Skeletal muscle cell (primary cell): ENCODE measurements at places on chromosomes 12 and 14.

GRCh38 chr12:42446761-42447160, 120.8 kb downstream of the PPHLN1 start:
- DNase-seq: no peak

- no peak for DNase-seq
Measured at GRCh38 chr12:57868221-57868620, 21.7 kb upstream of the CTDSP2 start.

- DNase-seq: peak; percentile 34
Measured at GRCh38 chr14:100486025-100486828, 101.0 kb downstream of the BEGAIN start.

- DNase-seq: peak; percentile 85
Measured at GRCh38 chr12:50924439-50925341, 27.7 kb upstream of the HIGD1C start.

DNA sequence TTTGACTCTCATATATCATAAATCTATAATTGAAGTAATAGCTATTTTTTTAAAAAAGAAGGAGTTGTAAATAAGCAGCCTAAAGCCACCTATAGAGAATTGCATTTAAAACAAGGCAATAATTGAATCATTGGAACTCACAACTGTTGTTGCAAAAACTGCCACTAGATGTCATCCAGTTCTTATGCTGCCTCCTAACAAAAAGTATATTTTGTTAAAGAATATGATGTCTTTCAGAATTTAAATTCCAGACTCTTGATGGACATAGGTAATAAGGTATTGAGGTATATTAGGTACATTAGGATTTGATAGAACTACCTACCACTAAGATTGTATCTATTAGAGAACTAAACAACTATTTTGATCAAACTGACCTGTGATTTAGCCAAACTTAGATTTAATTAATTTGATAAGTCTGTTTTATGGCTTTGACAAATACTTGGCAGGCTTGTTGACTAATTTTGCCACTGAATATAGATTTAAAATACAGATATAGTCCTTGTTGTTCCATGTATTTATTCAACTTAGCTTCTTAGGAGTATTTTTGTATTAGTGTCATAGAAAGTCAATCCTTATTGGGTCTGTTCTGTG, 401.4 kb downstream of the RPL10L start:
- DNase-seq: no peak

DNA sequence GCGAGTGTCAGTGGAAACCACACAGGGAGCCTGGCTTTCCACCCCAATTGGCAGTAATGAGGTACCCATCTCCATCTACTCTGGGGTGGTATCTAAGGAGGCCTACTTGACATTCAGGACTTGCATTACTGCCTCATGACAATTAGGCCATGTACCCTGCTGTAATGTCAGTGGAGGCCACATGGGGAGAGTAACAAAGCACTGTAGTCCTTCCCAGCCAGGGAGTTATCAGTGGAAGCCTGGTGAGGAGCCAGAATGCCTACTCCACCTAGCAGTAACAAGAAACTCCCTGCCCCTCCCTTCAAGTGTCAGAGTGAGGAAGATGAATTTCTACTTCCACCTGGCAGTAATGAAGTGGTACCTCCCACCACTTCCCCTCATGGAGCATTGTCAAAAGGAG, 12.5 kb downstream of the TIMM9 start:
- no peak for DNase-seq

DNA sequence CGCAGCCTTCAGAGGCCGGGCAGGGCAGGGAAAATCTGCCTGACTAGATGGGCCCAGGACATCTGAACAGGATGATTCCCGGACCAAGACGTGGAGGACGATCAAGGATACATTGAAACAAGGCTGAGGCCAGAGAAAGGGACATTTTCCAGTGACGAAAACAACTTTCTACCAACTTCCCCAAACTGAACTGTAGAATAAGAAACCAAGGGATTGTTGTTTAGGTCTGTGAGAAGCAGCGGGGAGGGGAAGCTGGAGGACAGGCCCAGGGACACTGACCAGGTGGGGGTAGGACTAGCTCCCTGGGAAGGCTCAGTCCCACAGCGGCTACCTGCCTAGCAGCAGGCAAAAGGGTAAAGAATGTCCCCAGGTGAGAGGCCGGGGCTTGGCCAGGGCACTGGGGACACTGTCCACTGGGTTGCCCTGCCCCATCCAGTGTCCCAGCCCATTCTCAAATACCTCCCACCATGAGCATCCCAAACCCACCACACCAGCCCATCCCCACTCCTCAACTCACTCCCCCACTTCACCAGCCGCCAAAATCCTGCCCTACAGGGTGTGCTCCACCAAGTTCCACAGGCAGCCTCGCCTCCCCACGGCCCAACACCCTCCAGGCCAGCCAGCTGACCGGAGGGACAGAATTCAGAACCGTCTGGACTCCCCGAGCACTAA, 995 bp downstream of the TNFRSF1A start:
- no peak for DNase-seq

GRCh38 chr12:62647586-62647985, 181.0 kb downstream of the MON2 start:
- no peak for DNase-seq

DNA sequence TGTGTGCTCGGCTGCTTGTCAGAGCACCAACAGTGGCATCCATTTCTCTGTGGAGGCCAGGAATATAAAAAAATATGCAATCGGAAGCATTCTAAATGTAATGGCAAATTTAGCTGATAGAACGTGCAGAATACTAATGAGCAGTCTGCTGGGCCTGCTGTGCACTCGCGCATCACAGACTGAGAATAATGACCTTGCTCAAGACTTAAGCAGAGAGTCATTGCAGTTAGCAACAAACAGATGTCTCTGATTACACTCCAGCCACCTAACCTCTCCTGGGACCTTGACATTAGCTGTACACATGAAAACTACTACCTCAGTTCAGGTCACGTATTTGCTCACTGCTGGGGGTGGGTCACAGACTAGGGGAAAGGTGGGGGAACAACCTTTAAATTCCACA, 269.2 kb upstream of the DAAM1 start:
- peak; percentile 15 for DNase-seq

DNA sequence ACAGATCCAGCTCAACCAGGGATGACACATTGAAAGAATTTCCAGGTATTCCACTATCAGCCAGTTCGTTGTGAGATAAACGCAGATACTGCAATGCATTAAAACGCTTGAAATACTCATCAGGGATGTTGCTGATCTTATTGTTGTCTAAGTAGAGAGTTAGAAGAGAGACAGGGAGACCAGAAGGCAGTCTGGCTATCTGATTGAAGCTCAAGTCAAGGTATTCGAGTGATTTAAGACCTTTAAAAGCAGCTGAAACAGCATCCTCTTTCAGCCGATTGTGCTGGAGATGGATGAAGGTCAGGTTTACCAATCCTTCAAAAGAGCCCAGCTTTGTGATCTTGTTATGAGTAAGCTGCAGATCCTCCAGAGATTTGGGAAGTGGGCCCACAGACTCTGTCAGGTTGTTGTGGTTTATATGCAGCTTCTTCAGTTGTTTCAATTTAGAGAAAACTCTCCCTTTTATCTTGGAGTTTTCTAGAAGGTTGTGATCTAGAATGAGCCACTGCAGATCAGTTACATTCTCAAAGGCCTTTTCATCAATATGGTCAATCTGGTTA, 3.0 kb downstream of the LUM start:
- DNase-seq: no peak

DNA sequence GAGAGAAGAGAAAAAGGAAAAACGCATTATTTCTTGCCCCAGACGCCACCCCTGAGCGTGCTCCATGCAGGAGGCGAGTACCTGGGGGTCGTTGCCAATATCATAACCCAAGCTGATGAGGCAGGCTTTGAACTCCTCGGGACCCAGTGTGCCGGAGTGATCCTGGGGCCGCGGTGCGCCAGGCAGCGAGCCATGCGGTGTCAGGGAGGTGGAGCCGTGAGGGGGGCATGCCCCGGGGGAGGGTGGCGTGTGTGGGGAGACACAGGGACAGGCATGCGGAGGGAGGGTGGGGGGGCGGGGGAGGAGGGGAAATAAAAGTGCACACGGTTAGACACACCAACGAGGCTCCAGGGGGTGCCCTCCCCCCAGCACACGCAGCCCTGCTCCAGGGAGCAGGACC, 86.0 kb upstream of the ZFP36L1 start:
- no peak for DNase-seq

DNA sequence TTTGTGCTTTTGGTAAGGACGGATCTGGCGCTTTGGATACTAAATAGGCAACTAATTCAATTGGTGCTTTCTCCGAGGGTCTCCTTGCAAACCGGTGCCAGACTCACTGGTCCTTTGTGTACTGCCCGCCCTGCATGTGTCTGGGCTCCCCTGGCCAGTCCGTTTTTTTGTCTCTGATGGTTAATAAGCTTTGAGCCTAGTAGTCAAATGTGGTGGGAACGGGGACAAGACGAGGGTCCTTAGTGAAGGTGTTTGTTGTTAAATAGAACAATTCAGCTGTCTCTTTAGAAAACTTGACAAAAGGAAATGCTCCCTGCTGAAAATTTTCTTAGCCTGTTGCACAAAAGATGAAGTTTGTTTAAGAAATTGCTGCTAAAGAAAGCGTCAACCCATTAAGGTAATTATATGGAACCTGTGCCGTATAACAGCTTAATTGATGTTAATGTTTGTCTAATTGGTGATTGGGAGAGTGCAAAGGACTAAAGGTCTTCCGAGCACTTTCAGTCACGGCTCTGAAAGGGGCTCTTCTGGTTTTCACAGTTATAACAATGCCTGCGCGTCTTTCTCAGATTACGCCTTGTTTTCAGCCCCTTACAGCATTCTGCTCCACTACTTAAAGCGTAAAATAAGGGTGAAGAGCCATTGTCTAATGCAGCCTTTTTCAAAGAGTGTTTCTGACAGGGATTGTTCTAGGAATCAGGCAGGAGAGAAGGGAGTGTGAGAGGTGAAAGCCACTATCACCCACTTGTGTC, 537.4 kb downstream of the PRKD1 start:
- no peak for DNase-seq

DNA sequence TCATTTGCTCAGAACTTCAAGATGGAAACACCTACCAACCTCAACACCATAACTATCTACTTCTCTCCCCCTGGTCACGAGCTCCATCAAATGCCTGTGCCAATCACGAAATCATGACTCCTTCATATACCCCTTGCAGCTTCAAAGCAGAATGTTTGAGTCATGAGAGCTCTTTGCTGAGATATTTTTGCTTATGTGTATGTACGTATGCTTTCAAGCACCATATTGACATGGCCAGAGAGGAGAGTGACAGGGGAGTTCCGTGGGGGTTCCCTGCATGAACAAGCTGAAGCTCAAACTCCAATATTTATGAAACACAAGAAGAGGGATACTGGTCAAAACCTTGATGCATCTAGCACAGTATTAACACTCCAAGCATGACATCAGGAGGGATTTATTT, 374.4 kb downstream of the DPF3 start:
- no peak for DNase-seq

GRCh38 chr14:50953502-50953901, 9.2 kb upstream of the PYGL start:
- no peak for DNase-seq

DNA sequence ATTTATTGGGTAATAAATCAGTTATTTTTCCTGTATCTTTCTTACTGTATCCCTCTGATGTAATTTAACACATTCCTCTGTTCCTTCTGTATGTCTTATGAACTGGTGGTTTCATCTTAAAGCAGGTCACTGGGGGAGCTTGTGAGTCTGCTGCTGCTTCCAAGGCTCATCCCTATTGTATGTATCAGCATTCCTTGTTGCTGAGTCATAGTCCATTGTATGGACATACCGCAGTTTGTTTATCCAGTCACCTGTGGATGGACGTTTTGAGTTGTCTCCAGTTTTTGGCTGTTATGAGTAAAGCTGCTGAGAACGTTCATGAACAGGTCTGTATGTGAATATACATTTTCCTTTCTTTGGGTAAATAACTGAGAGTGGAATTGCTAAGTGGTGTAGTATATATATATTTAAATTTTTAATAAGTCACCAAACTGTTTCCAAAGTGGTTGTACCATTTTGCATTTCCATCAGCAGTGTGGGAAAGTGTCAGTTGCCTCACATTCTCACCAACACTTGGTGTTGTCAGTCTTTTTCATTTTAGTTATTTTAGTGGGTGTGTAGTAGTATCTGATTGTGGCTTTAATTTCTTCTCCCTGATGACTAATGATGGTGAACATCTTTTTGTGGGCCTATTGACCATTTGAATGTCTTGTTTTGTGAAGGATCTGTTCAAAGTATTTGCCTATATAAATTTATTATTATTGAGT, 82.7 kb downstream of the BEGAIN start:
- DNase-seq: no peak

DNA sequence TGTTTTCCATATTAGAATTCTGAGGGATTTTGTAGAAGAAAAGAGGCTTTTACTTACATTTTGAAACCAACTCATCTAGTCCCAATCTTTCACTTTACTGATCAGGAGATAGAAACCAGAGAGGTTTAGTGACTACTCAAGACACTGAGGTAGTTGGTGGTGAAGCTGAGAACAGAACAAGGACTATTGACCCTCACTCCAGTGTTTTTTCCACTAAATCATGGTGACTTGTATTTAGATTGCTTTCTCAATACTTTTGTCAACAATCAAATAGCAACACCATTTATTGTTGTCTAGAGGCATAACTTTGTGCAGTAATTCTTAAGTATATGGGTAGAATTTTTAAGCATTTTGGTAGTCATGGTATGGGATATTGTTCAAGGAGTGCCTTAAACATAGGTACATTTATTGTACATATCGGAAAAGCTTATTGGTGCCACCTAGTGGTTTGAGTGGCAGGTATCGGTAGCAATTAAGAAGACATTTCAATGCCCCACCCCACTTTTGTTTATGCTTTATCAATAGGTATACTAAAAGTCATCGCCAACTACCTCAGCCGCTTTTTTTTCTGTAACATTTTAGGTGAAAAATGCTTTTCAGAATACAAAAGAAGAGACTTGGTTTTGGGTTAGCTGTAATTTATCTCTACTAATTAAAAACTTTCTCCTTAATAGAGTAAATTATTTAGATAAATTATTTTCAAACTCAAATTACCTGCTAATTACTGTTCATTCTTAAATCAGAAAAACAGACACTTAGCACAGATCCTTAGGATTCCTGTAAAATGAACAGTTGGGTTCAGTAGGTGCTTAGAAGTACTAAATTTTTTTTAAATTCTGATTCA, 47.3 kb upstream of the PAWR start:
- peak; percentile 21 for DNase-seq

DNA sequence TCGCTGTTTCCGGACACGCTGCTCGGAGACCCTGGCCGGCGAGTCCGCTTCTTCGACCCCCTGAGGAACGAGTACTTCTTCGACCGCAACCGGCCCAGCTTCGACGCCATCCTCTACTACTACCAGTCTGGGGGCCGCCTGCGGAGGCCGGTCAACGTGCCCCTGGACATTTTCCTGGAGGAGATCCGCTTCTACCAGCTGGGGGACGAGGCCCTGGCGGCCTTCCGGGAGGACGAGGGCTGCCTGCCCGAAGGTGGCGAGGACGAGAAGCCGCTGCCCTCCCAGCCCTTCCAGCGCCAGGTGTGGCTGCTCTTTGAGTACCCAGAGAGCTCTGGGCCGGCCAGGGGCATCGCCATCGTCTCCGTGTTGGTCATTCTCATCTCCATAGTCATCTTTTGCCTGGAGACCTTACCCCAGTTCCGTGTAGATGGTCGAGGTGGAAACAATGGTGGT, 90.0 kb downstream of the GALNT8 start:
- DNase-seq: no peak

GRCh38 chr14:72599579-72600470, 294.1 kb downstream of the DPF3 start:
- DNase-seq: no peak
